ENCODE measurements at places on chromosomes 7 and 10. TPM values are rescaled to one million over a fixed set of nuclear protein-coding genes. Genes with fewer than 3 reads are reported as not detected.

Gene PDZD7
- total RNA-seq: 0.25 TPM

Gene ITPRID1
- not detected for total RNA-seq

GRCh38 chr7:25628446-25628845 is 400.2 kb upstream of the NPVF start:
- no peak for DNase-seq

DNA sequence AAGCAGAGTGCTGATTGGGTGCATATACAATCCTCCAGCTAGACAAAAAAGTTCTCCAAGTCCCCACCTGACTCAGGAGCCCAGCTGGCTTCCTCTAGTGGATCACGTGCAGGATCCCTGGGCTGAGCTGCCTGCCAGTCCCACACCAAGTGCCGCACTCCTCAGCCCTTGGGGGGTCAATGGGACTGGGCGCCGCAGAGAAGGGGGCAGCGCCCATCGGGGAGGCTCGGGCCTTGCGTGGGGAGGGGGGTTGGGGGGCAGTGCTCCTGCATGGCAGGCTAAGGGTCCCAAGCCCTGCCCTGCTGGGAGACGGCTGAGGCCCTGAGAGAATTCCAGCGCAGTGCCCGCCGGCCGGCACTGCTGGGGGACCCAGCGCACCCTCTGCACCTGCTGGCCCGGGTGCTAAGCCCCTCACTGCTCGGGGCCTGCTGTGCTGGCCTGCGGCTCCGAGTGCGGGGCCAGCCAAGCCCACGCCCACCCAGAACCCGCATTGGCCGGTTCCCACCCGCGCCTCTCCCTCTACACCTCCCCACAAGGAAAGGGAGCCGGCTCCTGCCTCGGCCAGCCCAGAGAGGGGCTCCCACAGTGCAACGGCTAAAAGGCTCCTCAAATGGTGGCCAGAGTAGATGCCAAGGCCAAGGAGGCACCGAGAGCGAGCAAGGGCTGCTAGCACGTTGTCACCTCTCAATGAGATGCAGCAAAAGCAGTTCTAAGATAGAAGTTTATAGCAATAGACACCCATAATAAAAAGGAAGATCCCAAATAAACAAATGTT is 274.3 kb upstream of the LRRTM3 start:
- DNase-seq: no peak

DNA sequence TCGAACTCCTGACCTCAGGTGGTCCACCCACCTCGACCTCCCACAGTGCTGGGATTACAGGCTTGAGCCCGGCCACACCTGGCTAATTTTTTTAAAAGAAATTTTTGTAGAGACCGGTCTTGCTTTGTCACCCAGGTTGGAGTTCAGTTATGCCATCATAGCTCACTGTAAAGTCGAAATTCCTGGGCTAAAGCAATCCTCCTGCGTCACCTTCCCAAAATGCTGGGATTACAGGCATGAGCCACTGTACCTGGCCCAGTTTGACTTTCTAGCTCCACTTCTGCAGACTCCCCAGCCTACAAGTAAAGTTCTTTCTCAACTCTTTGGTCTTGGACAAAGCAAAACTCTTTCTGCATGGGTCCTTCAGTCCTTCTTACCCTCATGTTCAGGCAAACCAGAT is 214.1 kb downstream of the SKIDA1 start:
- DNase-seq: no peak

GRCh38 chr7:149196151-149196704 is 882 bp downstream of the ZNF282 start:
- DNase-seq: peak; percentile 28

- DNase-seq: no peak
Observed at GRCh38 chr10:113340282-113340681, 212.6 kb upstream of the HABP2 start.

DNA sequence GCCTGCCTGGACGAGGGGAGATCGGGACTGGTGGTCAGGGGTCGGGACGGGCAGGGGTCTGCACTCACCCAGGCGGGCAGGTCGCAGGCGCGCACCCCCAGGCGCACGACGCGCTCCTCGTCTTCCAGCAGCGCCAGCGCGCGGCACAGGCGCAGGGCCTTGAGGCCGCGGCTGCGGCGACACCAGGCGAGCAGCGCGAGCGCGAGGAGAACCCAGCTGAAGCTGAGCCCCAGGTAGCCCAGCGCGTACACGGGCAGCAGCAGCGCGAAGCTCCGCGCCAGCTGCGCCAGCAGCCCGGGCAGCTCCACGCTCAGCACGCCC is 328 bp downstream of the ESYT2 start:
- peak; percentile 90 for DNase-seq

DNA sequence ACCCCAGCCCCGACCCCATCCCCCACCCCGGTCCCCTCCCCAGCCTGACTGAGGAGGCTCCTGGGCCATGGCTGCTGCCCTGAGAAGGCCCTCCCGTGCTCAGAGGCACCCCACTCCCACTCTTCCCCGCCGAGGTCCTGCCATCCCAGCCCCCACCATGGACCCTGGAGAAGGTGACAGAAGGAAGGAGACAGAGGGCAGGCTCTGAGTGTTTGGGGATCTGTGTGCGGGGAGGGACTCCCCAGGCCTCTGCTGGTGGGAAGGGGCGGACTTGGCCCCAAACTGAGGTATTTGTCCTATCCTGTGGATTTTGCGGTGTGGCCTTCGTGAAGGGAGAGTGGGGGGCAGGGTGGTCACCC is 53.4 kb downstream of the PWWP2B start:
- DNase-seq: no peak

DNA sequence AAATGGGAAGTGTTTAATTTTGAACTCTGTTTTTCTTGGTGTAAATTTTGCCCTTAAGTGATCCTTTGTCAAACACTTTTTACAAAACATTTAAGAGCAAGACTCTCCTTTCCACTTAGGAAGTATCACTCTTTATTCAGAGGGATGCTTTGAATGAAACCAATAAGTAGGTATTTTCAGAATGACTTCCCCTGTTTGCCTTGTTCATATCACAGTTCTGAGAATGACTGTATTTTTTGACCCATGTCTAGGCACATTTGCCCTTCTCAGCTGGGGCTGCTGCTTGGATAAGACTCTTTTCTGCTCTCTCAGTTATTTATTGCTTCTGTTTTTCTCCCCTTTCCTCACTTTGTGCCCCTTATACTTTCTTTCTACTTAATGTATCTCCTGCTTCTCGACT is 98.2 kb downstream of the CCNY start:
- no peak for DNase-seq

All from neural progenitor cell (in vitro differentiated cells).